ENCODE measurements at places on chromosomes 2 and 18. TPM values are rescaled to one million over a fixed set of nuclear protein-coding genes. Genes with fewer than 3 reads are reported as not detected.
A peak's percentile ranks its signal among the peaks of the same experiment; 100 is the strongest.

Gene RGPD3
- total RNA-seq = 0.34 TPM

GRCh38 chr18:1488394-1488793 is 583.7 kb downstream of the ADCYAP1 start:
- no peak for DNase-seq

Gene ST8SIA5
- not detected for total RNA-seq

Gene HOXD13
- total RNA-seq = not detected

Gene CPO
- not detected for total RNA-seq

DNA sequence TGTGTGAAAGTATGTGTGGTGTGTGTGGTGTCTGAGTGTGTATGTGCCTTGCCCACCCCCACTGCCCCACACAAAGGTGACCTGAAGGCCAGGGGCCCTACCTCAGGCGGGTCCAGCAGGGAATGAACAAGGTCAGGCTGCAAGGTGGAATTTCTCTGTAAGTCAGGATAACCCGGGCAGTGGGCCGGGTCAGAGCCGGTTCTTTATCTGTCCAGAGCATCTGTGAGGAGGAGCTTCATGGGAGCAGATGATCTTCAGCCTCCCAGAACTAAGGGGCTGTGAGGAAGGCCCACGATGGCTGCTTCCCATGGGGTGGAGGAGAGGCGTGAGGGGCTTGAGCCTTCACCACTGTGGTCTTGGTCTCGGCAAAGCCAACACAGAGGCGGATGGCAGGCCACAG is 150.3 kb downstream of the TFCP2L1 start:
- DNase-seq = no peak

- no peak for DNase-seq
These were observed 251.5 kb downstream of the GPD2 start for GRCh38 chr2:156687715-156688114.

Gene ANKRD30B
- not detected for total RNA-seq

- no peak for DNase-seq
These were observed 479.8 kb downstream of the NUP35 start for GRCh38 chr2:183604065-183604464.

- peak; percentile 7 for DNase-seq
These were observed 68.0 kb downstream of the DAW1 start for GRCh38 chr2:227939271-227940027.

DNA sequence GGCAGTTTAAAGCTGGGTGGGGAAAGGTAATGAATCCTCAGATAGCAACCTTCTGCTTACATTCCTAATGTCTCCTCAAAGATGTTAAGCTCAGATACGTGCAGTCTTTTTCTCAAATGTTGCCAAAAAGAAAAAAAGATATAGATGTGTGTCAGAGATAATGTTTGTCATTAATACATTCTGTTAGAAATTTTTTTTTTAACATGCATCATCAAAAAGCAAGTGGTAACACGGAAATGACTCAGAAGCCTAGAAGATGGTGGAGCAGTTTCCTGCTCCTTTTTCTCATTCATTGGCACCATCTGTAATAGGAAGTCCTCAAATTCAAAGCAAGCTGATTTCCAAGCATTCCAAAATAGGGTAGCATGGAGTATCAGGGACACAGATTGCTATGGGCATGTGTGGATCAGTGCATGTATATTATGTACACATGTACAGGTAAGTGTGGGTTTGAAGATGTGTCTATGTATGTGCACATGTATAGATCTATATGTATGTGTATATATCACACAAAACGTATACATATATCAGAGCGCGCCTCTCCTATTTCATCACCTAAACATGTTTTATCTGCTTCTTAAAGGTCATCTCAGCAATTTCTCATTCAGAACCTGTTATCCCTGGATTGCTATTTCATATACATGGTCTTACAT is 79.9 kb upstream of the ITGB6 start:
- no peak for DNase-seq

DNA sequence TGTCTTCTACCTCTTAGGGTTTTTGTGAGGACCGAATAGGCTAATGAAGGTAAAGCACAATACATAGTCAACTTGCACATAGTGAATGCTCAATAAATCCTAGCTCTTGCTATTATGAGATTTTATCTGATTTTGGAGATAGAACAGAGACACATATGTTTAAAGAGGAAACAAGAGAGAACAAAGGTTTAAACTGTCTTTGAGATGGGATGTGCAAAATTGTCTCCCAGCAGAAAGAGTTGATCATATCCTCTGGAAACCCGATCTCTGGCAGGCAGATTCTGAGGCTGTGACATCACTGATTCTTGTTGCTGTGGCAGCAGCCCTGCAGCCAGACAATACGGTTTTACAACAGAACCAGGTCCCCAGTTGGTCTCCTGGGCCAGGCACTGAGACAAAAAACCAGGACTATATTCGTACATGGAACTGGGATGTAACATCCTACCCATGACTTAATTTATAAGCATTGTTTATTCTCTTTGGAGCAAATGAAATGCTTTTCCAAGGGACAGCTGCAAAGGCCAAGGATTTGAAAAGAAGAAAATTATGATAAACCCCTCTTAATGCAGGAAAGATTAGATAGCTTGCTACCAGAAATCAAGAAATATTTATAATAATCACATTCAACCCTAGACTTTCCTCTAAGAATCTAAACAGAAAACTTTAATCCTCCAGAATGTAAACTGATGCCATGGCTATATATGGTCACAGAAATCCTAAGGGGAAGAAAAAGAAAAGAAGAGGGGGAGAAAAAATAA is 80.2 kb downstream of the SLC8A1 start:
- no peak for DNase-seq

- no peak for DNase-seq
These were observed 458.1 kb downstream of the BCL11A start for GRCh38 chr2:60095202-60095815.

DNA sequence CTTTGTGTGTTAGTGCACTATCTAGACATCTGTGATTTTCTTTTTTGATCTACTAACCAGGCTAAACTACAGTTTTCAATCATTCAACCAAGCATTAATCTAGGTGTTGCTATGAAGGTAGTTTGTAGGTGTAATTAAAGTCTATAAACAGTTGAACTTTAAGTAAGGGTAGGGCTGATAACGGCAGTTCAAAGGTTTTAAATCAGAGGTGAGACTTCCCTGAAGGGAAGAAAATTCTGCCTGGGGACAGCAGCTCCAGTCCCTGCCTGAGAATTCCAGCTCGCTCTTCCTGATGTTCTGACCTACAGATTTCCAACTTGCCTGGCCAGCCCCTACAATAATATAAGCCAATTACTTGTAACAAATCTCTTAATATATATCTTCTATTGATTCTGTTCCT is 663.9 kb downstream of the MBD2 start:
- DNase-seq = no peak

- DNase-seq = no peak
These were observed 15.5 kb upstream of the OTX1 start for GRCh38 chr2:63035169-63035568.

GRCh38 chr2:34652636-34653035 is 1053.5 kb upstream of the FAM98A start:
- DNase-seq = no peak

- no peak for DNase-seq
These were observed 180.2 kb upstream of the SMIM21 start for GRCh38 chr18:75607701-75608100.

DNA sequence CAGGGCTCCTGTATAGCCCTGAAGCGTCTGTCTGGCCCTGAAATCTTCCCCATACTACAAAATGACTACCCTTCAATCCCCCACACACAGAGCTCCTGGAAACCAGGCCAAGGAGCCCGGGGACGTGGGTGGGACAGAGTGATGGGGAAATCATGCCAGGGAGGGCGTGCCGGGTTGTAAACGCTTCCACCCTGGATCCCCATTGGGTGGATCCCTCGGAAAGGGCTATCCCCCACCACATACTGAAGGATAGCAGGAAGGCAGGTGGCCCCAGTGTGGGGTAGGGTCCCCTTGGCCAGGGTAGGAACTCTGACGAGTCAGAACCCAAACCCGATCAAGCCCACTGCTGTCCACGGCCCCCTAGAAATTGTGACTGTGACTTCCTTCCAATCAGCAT is 91.7 kb downstream of the INHBB start:
- no peak for DNase-seq

Gene TACR1
- not detected for total RNA-seq

Gene SIX3
- total RNA-seq = not detected

GRCh38 chr2:100427627-100428258 is 10.3 kb upstream of the CHST10 start:
- DNase-seq = peak; percentile 89

Data from activated CD8-positive, alpha-beta T cell treated with anti-CD3 and anti-CD28 coated beads for 36 hours (primary cell).